ENCODE measurements at places on chromosomes 4 and X.

DNA sequence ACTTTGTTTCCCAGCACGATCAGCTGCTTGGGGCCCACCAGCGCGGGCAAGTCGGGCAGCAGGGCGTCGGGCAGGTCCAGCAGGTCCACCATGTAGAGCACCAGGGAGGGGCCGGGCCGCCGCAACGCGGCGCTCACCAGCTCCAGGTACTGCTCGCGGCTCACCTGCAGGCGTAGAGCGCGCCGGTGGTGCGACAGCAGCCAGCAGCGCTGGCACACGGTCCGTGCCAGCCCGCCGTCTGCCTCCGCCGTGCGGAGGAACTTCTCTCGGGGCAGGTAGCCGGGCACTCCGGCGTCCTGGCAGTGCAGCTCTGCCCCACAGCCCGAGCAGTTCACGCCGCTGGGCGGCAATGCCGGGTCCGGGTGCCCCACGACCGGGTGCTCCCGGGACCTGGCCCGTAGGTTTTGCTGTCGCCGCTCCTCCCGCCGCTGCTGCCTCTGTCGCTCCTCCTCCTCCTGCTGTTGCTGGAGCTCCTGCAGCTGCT lies 527 bp downstream of the NOA1 start:
- DNase-seq, result peak; percentile 68

- no peak for DNase-seq
These were observed 64.2 kb upstream of the RPL34 start for GRCh38 chr4:108556166-108556565.

DNA sequence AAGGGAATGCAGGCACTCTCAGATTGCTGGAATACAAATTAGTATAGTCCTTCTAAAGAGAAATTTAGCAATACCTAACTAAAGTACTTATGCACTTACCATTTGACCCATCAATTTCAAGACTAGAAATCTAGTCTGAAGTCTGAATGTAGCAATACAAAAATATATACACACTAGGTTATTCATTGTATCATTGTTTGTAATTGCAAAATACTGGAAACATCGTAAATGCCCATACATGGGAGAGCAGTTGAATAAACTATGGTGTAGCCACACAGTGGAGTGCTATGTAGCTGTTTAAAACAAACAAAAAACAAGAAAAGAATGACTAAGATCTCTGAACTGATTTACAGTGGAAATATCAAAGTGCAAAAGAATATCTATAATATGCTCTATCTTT lies 346.4 kb downstream of the ZNF674 start:
- no peak for DNase-seq

DNA sequence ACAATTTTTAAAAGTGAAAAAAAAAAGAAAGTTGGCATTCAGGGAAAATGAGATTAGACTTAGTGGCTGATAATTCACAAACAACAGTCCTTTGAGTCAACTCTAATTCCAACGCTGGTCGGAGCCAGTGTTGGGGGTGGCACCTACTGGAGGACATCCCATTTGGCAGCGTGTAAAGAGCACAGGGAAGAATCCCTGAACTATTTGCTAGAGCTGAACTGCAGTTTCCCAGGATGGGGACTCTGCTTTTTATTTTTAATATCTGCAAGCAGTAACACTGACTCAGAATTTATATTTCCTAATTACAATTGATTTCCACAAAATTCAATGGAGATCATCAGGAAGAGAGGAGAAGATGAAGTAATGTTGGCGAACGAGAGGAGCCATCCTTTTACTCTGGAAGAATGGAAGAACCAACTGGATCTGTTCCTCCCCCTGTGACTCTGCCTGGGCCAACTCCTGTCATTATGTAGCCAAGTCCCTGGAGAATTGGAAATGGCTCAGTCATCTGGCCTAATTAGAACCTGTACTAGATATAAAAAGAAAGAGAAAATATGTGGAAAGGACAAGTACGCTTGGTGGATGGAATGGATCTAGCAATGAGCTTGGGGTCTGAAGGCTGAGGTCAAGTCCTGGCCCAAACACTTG lies 76.7 kb downstream of the IRF2 start:
- DNase-seq, result no peak

DNA sequence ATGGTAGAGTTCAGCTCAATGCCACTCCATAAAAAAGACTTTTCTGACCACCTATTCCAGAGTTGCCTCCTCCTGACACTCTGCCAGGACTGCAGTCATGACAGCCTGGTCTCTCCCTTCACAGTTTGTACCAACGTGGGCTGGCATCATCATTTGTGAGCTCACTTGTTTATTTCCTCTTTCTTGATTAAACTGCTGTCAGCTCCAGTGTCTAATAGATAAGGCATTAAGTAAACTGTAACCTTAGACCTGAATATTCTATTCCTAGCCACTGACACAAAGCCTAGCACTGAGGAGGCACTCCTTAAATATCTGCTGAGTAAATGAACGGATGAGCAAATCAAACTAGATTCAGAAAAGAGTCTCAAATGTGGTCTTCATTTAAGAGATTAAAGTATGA lies 48.7 kb downstream of the DDX60 start:
- DNase-seq, result no peak

DNA sequence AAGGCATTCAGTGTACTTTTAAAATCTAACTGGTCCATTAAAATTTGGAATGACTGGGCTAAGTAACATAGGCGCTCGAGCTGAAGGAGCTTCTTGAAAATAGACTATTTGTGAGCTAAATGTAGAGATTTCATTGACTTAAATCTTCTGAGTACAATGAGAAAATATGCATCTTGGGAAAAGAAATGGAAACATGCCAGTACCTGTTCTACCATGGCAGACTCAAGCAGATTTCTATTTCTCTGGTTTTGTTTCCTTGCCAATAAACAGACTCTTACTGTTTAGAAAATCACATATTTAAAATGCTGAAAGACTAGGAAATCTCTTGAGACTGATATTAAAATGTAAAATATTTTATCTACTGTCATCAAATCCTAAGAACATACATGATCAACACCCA lies 678.1 kb downstream of the FAT4 start:
- no peak for DNase-seq

- DNase-seq, result no peak
These were observed 6.7 kb upstream of the FHIP1A start for GRCh38 chr4:151402145-151402865.

- DNase-seq, result no peak
These were observed 95.1 kb downstream of the NHS start for GRCh38 chrX:17470136-17470535.

- no peak for DNase-seq
These were observed 327.7 kb upstream of the F9 start for GRCh38 chrX:139202742-139203420.
